ENCODE measurements at places on chromosomes 1 and 21. TPM values are rescaled to one million over a fixed set of nuclear protein-coding genes. Genes with fewer than 3 reads are reported as not detected.

GRCh38 chr1:55010887-55011217, 12.1 kb downstream of the BSND start:
- no peak for DNase-seq

DNA sequence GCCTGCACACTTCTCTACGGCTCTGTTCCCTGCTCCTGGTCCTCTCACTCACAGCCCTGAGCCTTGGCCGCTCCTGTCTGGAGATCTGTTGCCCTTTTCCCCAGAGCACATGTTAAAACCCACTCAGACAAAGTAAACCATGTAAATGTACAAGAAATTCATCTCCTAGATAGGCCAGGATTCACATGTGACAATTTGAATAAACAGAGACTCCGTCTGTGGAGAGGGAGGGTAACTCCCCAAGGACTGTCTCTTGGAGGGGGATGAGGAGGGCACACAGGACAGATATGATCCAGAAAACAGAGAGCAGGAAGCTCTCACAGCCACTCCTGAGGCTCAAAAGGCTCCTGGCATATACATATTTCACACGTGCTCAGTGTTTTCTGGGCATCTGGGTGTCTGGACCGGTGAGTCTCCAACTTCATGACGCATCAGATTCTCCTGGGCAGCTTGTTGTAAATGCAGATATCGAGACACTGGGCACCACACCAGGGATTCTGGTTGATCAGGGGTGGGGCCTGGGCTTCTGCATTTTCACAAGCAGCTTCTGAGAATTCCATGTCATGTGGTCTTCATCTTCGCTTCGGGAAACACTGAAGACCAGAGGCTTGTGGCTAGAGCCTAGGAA, 6.4 kb upstream of the KAZN start:
- no peak for DNase-seq

SELENBP1 gene
- total RNA-seq, result 25.4 TPM

WNT2B gene
- total RNA-seq, result 22.5 TPM

CASQ1 gene
- total RNA-seq, result 0.23 TPM

KRTAP21-2 gene
- total RNA-seq, result not detected

Data from lower leg skin (tissue), 4 donors.